Stimulated activated CD8-positive, alpha-beta memory T cell treated with anti-CD3 and anti-CD28 coated beads, Interleukin-4, amount 100 ng/mL, for 4 hours (primary cell): ENCODE measurements at places on chromosomes 4 and X.

- no peak for DNase-seq
Measured at GRCh38 chrX:74351760-74352159, 47.8 kb downstream of the ZCCHC13 start.

GRCh38 chr4:152356428-152357034 lies 179.4 kb downstream of the FBXW7 start:
- no peak for DNase-seq

DNA sequence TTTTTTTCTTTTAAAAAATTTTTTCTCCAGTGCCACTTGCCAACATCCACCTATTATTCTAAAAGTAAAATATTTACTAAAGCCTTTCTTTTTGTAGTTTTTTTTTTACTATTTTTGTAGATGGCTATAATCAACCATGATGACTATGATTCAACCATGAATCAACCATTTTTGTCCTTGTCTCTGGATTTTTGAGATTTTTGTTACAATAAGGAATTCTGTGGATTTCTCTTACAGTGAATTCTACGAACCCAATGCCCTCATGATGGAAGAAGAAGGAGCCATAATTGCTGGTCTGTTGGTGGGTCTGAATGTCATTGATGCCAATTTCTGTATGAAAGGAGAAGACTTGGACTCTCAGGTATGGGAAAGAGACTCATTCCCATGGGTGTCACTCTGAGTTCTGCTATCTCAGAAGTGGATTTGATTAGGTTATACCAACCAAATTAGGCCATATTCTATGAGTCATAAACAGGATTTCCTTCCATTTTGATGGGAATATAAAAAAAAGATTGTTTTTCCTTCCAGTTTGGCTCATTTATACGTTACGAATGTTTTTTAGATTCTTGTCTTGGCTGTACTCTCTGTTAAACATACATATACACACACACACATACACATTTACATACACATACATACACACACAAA lies 46.7 kb downstream of the RUFY3 start:
- no peak for DNase-seq

DNA sequence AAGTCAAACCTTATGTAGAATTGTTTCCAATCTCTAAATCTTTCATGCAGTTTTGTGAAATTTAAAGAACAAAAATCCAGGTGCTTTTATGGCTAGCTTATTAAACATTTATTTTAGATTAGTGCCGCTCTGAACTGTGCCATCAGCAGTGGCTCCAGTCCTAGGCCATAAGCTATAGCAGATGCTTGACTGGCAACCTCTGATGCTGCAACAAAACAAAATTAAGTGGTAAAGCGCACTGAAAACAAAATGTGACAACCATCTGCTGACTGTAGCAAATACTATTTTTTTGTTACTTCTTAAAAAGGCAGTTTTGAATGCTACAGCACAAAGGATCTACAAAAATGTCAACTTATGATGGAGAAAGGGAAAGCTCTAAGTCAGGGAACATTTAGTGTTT lies 237.4 kb downstream of the DCLK2 start:
- no peak for DNase-seq

DNA sequence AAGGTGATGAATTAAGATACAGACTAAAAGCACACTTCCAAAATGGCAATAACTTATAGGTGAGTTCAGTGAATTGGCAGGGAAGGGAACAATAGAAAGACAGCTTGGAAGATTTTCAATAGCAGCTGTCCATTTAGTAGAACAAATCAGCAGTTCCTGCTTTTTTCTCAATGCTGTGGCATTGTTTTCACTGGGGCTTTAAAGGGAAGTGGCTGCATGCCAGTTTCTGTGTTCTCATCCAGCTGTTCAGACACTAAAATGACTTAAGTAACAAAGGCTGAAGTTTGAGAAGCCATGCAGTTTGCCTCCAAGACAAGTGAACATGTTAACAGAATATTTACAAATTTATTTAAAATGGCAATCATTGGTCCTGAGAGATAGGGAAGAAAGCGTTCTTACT lies 291.9 kb downstream of the FAM47A start:
- DNase-seq, result no peak

- no peak for DNase-seq
Measured at GRCh38 chr4:127309369-127310102, 323.2 kb upstream of the INTU start.

DNA sequence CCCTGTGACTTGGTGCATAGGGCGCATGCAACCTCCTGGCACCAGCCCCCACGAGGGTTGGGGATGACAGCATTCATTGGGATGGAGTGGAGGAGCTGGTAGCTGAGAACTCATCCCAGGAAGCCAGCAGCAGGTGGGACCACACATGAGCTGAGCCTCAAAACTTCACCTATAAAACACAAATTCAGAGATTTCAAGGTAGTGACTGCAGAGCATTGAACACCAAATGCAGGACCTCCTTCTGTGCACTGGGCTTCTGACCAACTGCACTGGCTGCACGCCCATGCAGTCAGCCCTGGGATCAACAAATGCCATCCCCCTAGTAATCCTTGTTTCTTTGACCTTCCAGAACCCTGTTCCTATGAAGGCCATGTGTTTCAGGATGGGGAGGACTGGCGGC lies 197.8 kb downstream of the FRAS1 start:
- DNase-seq, result no peak

GRCh38 chrX:57573754-57574153 lies 18.1 kb upstream of the ZXDB start:
- DNase-seq, result no peak
